ENCODE measurements at places on chromosomes 2 and 18. TPM values are rescaled to one million over a fixed set of nuclear protein-coding genes. Genes with fewer than 3 reads are reported as not detected.

Gene ITGA4
- 2.1 TPM for total RNA-seq

Gene CYP27A1
- total RNA-seq: 34.4 TPM

Gene HOXD10
- 1.9 TPM for total RNA-seq

Gene FHL2
- total RNA-seq: 765 TPM

Gene CCDC150
- total RNA-seq: 0.25 TPM

Gene COLEC11
- total RNA-seq: 62.0 TPM

Gene OR6B2
- total RNA-seq: not detected

Gene ONECUT2
- under 0.01 TPM for total RNA-seq

Gene CRYGC
- total RNA-seq: not detected

Gene TRIP12
- total RNA-seq: 158 TPM

Gene KCNE4
- 8.0 TPM for total RNA-seq

Gene REG3A
- not detected for total RNA-seq

Gene RIT2
- not detected for total RNA-seq

Gene TBR1
- not detected for total RNA-seq

Gene WNT10A
- 12.4 TPM for total RNA-seq

Gene QPCT
- 1.6 TPM for total RNA-seq

Gene IL1RL1
- 1.7 TPM for total RNA-seq

Gene KCNJ13
- total RNA-seq: not detected

Gene CCDC178
- total RNA-seq: 3.2 TPM

Gene GPR148
- total RNA-seq: not detected

Gene FAM98A
- 46.5 TPM for total RNA-seq

Gene ITGB1BP1
- total RNA-seq: 60.6 TPM

Gene SCYGR4
- total RNA-seq: not detected

Gene MITD1
- 17.6 TPM for total RNA-seq

Gene NYAP2
- not detected for total RNA-seq

Gene UPP2
- total RNA-seq: 0.10 TPM

Gene FAM110C
- total RNA-seq: 4.5 TPM

Gene LRRC30
- total RNA-seq: not detected

Gene KCNIP3
- 20.4 TPM for total RNA-seq

Gene KCNG2
- 0.20 TPM for total RNA-seq

Gene ALLC
- total RNA-seq: 0.50 TPM

Gene CPS1
- 14.1 TPM for total RNA-seq

Gene PTH2R
- total RNA-seq: not detected

Gene EIF5B
- 35.6 TPM for total RNA-seq

Gene RFX8
- 1.7 TPM for total RNA-seq

Gene SCN2A
- 0.61 TPM for total RNA-seq

Gene SLC8A1
- total RNA-seq: 7.7 TPM

Gene SERPINB4
- not detected for total RNA-seq

Gene CROCC2
- total RNA-seq: 1.4 TPM

Gene MYO7B
- 0.23 TPM for total RNA-seq

Gene SAG
- total RNA-seq: not detected

Gene CPO
- not detected for total RNA-seq

Gene MPP4
- total RNA-seq: not detected

Gene PAX3
- not detected for total RNA-seq

Gene TLK1
- 37.3 TPM for total RNA-seq

Measured in ovary (tissue), 10 donors.